ENCODE measurements at places on chromosomes 5 and 9.

DNA sequence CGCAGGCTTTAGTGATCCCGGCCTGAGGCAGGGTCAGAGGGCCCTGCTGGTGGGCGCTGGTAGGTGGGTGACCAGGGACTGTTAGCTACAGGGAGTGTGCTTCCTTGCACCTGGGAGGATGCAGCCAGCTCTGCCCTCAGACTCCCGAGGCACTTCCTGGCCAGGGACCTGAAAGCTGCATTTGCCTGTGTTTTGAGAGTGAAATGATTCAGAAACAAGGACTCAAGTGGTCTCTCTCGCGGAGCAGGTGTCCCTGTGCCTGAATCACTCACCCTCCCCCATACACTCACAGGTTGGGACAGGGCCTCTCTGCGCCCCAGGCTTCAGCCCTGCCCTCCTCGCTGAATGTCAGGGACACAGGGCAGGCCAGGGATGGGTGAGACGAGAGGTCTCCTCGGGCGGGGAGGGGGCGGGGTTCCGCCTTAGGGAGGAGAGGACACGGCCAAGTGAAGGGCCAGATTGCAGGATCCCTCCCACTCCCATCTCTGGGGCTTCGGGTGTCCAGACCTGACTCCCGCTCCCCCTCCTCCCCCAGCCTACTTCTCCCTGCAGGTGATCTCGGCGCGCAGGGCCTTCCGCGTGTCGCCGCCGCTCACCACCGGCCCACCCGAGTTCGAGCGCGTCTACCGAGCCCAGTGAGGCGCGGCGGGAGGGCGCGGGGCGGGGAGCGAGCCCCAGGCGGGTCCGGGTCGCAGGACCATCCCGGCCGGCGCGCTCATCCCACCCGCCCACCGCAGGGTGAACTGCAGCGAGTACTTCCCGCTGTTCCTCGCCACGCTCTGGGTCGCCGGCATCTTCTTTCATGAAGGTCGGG, 1.5 kb downstream of the LTC4S start:
- DNase-seq: no peak

GRCh38 chr9:83430681-83431080, 107.5 kb downstream of the FRMD3 start:
- DNase-seq: no peak

DNA sequence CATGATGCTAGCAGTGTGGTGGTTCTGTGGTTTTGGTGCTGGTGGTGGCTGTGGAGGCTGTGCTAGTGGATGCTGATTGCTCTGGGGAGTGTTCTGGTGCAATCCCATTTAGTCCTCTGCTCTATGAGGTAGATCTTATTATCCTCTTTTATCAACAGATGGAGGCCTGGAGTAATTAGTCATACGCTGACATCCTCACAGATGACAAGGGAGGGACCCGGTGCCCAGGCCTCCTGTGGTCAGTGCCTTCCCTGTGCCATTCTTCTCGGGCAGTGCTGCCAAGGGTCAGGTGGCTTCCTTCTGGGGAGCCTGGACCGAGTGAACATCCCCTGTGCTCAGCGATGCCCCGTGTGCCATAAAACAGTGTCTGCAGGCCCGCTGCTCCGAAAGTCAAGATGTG, 74.5 kb downstream of the COL5A1 start:
- DNase-seq: no peak

- no peak for DNase-seq
These were observed 5.5 kb upstream of the FIBCD1 start for GRCh38 chr9:130944510-130945058.

DNA sequence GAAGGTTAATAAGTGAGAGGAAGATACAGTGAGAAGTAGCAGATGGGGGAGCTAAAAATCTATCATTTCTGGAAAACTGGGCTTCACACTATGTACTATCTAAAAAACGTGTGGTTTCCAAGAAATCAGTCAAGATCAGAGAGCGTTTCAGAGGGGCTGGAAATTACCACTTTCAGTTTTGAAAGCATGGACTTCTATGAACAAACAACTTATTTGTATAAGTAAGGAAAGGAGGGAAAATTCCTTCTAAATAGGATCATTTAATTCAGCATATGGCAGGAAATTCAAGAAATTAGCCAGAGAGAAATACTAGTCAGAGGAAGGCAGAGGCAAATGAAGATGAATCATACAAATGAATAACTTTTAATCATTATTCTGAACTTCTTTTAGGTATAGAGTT, 11.3 kb downstream of the TNC start:
- DNase-seq: no peak

DNA sequence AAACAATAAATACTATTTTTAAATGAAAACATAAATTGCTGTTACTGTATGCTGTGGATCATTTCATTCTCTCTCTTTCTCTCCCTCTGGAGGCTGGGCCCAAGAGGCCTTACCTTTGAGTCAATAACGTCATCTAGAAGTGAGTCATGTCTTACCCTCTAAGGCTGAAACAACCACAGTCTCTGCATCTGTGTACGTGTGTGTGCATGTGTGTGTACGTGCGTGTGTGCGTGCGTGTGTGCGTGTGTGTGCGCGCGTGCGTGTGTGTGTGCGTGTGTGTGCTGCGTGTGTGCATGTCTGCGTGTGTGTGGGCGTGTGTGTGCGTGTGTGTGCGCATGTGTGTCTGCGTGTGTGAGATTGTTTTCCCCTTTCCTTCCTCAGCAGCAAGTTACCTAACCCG, 13.6 kb upstream of the IL17B start:
- no peak for DNase-seq

GRCh38 chr5:81425569-81425968, 31.6 kb upstream of the ACOT12 start:
- no peak for DNase-seq

GRCh38 chr9:122396614-122397148, 25.9 kb downstream of the PTGS1 start:
- DNase-seq: no peak

DNA sequence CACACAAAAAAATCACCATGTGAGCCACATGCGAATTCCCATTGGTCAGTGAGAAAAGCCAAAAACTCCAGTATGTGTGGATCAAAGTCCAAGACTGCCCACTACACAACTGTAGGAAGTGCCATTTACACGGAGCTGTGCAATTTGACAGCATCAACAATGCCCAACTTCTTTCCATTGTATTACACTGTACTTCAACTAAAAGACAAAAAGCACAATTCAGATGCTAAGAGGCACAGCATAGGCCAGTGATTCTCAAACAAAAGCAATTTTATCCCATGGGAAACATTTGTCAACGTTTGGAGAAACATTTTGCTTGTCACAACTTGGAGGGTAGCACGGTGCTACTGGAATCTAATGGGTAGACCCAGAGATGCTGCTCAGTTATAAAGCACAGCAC, 39.8 kb downstream of the IARS1 start:
- no peak for DNase-seq

GRCh38 chr5:156094001-156094400, 233.0 kb upstream of the SGCD start:
- DNase-seq: no peak

DNA sequence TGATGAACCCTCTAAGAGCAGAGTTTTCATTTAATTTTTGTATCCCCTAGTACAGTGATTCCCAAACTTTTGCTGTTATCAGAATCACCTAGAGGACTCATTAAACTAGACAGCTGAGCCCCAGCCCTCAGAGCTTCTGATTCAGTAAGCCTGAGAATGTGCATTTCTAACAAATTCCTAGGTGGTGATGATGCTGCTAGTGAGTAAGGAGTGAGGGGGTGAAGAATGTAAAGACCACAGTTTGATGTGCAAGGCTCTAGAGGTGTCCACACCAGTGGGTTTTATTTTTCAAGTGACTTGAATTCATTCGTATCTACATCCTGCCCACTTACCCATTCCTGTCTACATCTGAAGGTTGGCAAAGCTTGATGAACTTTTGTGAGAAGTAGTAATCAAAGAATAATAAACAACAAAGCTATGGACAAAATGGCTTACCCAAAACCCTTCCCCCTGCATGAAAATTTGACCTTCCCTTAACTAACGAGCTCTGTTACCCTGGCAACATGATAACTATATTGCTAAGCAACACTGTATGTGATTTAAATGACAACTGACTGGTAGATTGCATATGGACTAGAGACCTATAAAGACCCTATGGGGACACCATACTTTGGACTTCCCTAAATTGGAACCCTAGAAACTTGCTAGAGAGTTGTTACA, 35.2 kb downstream of the DTWD2 start:
- no peak for DNase-seq

DNA sequence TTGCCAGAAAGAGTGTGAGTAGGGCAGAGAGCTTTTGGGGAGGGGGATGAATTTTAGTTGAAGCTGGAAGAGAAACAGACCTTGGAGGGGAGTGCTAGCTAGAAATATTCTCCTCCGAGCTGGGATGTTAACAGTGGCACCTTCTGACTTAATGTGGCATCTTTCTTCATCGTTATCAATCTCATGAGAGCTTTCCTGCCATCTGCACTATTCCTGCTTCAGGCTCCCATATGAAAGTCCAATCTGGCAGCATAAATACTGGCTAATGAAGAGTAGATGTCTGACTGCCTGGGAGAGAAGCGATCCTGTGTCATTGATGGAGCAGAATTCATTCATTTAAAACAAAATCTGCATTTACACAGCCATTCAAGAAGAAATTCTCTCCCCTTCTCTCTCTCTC, 284.5 kb downstream of the TMEM38B start:
- DNase-seq: no peak

- no peak for DNase-seq
These were observed 28.6 kb downstream of the UGCG start for GRCh38 chr9:111925017-111925770.

DNA sequence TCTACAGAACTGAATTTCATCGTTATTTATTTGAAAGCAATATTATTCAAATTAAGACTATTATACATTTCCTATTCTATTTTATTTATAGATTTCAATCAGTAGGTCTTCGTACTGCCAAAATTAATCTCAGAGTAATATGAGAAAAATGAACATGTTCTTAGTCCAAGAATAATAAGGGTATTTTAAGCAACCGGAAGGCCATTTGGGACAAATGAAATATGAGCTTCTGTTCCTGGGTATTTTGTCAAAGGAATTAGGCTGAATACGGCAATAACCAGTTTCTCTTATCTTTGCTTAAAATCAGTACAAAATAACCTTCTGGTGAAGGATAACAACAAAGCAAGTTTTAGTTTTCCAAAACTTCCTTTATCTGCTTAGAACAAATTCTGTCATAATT, 410.3 kb upstream of the PRR16 start:
- no peak for DNase-seq

GRCh38 chr5:68368311-68369022, 152.9 kb downstream of the PIK3R1 start:
- no peak for DNase-seq

- DNase-seq: no peak
These were observed 67.2 kb upstream of the STC2 start for GRCh38 chr5:173395257-173395932.

- no peak for DNase-seq
These were observed 27.6 kb upstream of the TCF7 start for GRCh38 chr5:134086943-134087305.

DNA sequence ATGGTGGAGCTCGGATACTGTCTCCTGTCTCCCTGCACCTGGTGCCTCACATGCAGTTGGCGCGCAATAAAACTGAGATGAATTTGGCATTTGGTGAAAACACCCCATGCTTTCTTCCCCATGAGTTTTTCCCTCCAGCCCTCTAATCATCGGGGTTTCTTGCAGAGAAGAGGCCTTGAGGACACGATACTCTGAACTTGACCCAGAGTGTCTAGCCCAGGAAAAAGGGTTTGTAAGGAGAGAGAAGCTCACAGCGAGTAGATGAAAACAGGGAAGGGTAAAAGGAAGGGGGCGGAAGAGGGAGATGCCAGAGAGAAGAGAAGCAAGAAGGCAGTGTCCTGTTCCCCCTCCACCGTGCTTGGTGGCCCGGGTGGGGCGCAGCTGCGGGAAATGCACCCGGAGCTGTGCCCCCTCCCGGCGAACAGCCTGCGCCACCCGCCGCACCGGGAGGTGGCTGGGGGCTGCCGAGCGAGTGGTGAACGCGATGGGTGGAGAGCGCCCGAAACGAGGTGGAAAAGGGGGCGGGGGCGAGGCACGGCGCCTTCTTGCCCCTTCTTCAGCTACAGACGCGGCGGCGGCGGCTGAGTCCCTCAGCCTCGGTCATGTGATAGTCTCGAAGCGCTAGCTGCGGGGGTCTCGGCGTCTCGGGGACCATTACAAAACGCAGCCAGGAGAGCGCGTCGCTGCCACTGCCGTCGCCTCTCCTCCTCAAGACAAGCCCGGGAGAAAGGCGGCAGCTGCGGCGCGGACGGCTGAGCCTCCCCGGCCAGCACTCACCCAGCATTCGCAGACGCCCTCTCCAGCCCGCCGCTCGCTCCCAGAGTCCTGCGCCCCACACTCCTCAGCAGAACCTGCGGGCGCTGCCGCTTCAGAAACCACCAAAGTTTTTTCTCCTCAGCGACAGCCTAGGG, 1.1 kb upstream of the FOXB2 start:
- no peak for DNase-seq

- DNase-seq: no peak
These were observed 74.0 kb downstream of the MRPS27 start for GRCh38 chr5:72245951-72246532.

GRCh38 chr5:129639331-129639730, 108.6 kb upstream of the MINAR2 start:
- no peak for DNase-seq

GRCh38 chr5:35857606-35858205, 1.0 kb downstream of the IL7R start:
- DNase-seq: no peak

DNA sequence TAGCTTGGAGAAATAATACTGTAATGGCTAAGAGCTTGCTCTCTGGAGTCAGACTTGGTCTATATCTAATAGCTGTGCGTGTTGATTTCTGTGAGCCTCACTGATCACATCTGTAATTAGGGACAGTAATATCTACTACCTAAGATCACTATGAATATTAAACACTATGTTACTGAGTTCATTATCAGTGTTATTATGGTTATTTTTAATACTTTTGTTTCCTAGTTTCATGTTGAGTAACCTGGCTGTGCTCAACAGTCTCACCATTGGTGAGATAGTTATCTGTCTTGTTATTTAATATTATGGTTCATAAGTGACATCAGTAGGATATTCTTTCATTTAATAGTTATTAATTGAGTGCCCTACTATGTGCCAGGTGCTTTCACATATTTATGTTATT, 22.4 kb upstream of the CAVIN4 start:
- no peak for DNase-seq

DNA sequence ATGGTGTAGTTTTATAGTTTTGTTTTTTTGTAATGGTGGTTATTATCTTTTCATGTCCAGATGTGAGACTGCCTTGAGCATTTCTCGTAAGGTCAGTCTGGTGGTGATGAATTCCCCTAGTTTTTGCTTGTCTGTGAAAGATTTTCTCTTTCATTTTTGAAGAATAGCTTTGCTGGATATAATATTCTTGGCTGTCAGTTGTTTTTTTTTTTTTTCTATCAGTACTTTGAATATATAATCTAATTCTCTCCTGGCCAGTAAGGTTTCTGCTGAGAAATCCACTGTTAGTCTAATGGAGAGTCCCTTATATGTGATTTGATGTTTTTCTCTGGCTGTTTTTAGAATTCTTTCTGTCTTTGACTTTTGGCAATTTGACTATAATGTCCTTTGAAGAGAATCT, 106.9 kb downstream of the CARTPT start:
- DNase-seq: no peak

- no peak for DNase-seq
These were observed 273.7 kb downstream of the CD180 start for GRCh38 chr5:66922881-66923280.

- DNase-seq: no peak
These were observed 71.2 kb upstream of the ABCA1 start for GRCh38 chr9:104999136-104999535.

GRCh38 chr9:131051592-131052517, 42.9 kb downstream of the LAMC3 start:
- DNase-seq: no peak

All from type B pancreatic cell (in vitro differentiated cells).